Myometrial cell (primary cell): ENCODE measurements at places on chromosomes 3 and 15. TPM values are rescaled to one million over a fixed set of nuclear protein-coding genes. Genes with fewer than 3 reads are reported as not detected.

The IL17RE gene
- 3.5 and 5.5 TPM in 2 replicates for total RNA-seq

The RPL15 gene
- 3,391 and 3,570 TPM in 2 replicates for total RNA-seq

The SERPINI2 gene
- not detected in 2 replicates for total RNA-seq

The ACAN gene
- not detected in 2 replicates for total RNA-seq

The MFGE8 gene
- total RNA-seq, result 158 and 162 TPM in 2 replicates

The INKA1 gene
- total RNA-seq, result 2.5 and 7.5 TPM in 2 replicates

The C3orf20 gene
- total RNA-seq, result not detected in 2 replicates

The KCNMB2 gene
- total RNA-seq, result not detected in 2 replicates

The CFAP161 gene
- total RNA-seq, result not detected in 2 replicates

The TUBGCP4 gene
- total RNA-seq, result 6.1 and 10.3 TPM in 2 replicates

The ATP8B4 gene
- 2.6 and 4.4 TPM in 2 replicates for total RNA-seq

The RARB gene
- 34.4 and 37.2 TPM in 2 replicates for total RNA-seq
